ENCODE measurements at places on chromosomes 16 and 17.

- no peak for DNase-seq
Observed at GRCh38 chr16:88514526-88515232, 55.5 kb upstream of the ZC3H18 start.

- no peak for DNase-seq
Observed at GRCh38 chr16:7653746-7654461, 321.3 kb downstream of the RBFOX1 start.

- DNase-seq: no peak
Observed at GRCh38 chr17:31490019-31490650, 98.7 kb downstream of the RAB11FIP4 start.

GRCh38 chr17:68204736-68205135 is 43.1 kb upstream of the AMZ2 start:
- no peak for DNase-seq

GRCh38 chr17:77466140-77466539 is 325.4 kb downstream of the SEC14L1 start:
- no peak for DNase-seq

DNA sequence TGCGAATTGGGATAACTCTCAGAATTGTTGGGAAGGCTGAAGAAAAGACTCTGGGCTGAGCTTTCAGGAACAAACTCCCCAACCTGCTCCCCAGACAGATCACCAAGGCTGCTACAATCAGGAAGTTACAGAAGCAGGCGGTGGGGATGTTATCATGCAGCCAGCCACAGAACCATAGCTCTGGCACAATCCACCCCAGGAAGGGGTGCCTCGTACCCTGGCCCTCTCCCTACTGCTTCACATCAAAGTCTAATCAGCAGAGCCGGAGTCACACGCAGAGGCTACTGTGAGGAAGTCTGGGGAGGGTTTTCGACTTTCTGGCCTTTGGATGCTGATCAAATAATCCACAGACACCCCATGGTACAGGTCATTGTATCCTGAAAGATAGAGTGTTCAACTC is 86.8 kb downstream of the NTN1 start:
- no peak for DNase-seq
